ENCODE measurements at places on chromosomes 1 and 21. TPM values are rescaled to one million over a fixed set of nuclear protein-coding genes. Genes with fewer than 3 reads are reported as not detected.

PLA2G2F gene
- total RNA-seq = not detected

PRRX1 gene
- total RNA-seq = not detected

LAMB3 gene
- 14.7 TPM for total RNA-seq

MPZL1 gene
- 23.0 TPM for total RNA-seq

BMP8B gene
- total RNA-seq = 0.53 TPM

FCGR3A gene
- total RNA-seq = not detected

OR2L13 gene
- total RNA-seq = not detected

TNFRSF25 gene
- 97.4 TPM for total RNA-seq

B4GALT2 gene
- total RNA-seq = 26.1 TPM

DNA sequence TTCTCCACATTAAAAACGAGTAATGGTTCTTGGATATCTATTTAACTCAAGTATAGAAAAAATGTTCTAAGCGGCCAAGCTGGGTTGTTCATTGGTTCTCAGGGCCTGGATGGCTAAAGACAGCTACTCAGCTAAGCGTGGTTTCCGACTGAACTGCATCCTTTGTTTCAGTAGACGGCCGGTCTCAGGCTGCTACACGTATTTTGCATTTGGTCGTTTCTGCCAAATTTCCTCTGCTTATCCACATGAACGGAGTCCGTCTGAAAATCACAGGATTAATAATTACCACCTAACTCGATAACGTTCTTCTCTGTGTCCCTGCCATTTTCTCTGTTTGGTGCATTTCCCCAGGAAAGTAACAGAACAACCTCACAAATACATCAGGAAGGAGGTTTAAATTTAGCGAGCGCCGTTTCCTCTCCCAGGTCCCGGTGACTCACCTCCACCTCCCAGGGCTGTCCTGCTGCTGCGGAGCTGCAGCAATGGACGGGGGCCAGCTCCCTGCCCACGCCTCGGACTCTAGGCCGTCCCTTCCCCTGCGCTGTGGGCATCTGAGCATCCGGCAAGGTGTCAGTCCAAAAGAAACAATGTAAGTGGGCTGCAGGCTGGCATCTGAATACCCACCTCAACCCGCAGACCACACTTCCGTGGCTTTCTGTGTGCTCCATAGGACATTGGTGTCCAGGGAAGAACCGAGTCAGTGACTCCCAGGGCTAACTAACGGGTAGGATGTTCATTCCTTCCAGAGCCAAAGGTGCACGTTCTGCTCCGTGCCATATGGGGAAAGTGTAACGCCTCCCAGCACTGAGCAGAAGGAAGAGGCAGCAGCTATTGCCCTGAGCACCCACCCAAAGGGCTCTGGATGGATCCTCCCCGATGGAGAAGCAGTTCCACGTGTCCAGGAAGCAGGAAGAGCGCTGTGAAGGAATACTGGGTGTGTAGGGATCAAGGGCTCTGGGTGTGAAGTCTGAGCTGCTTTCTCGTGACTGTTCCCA, 4.1 kb upstream of the GABRD start:
- DNase-seq = no peak

GRCh38 chr1:65457868-65458267, 37.4 kb downstream of the LEPR start:
- DNase-seq = no peak

GRCh38 chr1:185603158-185603557, 131.0 kb upstream of the HMCN1 start:
- no peak for DNase-seq

DNA sequence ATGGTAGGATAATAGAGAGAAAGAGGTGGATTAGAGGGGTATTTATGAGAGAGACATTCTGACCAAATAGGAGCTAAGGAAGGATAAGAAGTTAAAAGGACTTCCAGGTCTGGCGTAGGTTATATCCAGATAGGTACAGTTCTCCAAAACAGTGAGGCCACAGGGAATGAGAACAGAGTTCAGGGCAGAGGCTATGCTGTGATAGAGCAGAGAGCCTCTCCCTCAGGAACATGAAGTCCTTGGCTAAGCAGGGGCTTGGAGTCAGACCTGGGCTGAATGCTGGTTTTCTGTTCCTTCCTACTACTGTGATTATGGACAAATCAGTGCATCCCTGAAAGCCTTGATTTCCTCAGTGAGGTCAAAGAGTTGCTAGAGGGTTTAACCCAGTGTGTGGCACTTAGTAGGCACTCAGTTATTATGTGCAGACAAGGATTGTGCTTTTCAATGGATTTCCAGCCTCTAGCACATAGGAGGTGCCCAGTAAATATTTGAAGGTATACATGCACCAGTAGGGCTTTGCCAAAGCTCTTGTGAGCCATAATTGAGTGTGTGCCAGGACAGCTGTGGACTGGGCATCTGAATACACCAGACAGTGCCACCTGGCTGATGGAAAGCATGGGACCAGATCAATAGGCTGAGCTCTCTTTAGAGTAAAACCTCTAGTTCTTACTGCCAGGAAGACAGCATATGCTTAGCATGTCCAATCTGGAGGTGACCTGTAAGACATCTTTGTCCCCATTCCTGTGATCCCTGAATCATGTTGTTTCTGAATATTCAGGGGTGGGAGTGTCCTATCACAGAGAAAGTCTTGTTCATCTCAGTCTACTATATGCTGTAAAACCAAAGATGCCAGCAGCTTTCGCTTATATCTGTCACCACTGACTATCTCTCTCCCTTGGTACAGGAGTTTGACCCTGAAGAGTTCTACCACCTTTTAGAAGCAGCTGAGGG, 111.1 kb downstream of the PIK3R3 start:
- DNase-seq = no peak

- no peak for DNase-seq
These were observed 665.2 kb upstream of the ADGRL2 start for GRCh38 chr1:81135524-81135923.

GRCh38 chr1:246032031-246032551, 475.0 kb downstream of the SMYD3 start:
- DNase-seq = no peak

GRCh38 chr1:224486801-224487583, 52.4 kb upstream of the WDR26 start:
- DNase-seq = no peak

- DNase-seq = no peak
These were observed 48.3 kb downstream of the C1orf198 start for GRCh38 chr1:230819976-230820375.

- DNase-seq = no peak
These were observed 84.1 kb upstream of the ZNF326 start for GRCh38 chr1:89910780-89911179.

DNA sequence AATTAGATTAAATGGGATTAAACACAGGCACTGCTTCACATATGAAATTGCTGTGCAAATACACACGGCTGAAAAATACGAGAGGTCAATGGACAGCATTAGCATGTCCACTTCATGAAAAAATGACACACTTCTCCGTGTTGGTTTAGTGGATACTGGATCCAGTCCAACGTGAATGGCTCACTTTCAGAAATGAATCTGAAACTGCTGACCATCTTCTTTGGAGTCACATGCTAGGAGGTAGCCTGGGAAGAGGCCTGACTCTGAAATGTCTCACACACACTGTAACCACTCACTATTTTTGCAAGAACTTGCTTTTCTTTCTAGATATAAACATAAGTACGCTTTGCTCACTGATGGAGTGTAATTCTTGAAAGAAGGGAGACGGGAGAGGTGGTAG, 127.3 kb downstream of the HLCS start:
- no peak for DNase-seq

- no peak for DNase-seq
These were observed 18.4 kb downstream of the ERI3 start for GRCh38 chr1:44336668-44337067.

GRCh38 chr1:172883844-172884243, 166.9 kb downstream of the TNFSF18 start:
- DNase-seq = peak; percentile 24

DNA sequence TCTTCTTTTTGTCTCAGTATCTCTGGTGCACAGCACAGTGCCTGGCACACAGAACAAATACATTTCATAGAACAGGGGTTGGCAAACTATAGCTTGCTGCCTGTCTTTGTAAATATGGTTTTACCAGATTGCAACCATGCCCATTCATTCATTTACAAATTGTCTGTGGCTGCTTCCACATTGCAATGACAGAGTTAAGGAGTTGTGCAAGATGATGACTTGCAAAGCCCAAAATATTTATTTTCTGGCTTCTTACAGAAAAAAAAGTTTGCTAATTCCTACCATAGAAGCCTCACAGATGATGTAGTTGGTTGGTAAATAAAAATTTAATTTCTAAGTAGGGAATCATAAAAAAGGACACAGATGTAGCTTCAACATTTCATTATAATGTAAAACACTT, 11.2 kb upstream of the HMGB4 start:
- DNase-seq = no peak

DNA sequence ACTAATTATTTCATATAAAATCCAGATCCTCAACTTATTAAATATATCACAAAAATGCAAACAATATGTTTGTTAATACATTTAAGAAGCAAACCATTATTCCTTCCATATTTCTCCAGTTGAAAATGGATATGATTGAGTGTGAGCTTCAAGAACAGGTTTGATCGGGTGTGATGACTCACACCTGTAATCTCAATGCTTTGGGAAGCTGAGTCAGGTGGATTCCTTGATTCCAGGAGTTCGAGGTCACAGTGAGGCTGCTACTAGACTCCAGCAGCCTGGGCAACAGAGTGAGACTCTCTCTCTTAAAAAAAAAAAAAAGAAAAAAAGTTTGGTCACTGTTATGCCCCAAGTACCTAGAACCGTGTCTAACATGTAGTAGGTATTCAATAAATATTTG, 42.9 kb upstream of the RRP15 start:
- no peak for DNase-seq

DNA sequence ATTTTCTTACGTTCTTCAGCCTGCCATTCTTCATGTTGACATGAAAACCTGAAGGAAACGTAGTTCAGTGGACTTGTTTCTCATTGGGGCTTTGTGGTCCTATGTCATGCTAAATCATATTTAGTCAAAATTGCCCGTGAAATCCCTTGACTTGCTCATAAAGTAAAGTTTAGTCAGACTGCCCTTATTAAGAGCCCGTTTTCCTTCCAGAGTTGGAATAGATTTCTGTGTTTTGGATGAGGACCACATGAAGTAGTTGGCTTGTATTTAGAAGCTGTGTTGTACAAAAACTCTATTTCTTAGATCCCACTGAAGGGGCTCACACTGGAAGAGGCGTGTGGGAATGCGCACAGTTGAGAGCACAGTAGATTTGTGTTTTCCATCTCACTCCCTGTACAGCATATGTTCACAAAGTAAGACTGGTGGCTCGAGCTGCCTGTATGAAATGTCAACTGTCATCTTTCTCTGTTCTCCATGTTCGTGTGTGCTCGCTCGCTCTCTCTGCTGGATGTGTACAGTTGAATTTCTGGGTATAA, 42.4 kb downstream of the CAMTA1 start:
- DNase-seq = no peak

DNA sequence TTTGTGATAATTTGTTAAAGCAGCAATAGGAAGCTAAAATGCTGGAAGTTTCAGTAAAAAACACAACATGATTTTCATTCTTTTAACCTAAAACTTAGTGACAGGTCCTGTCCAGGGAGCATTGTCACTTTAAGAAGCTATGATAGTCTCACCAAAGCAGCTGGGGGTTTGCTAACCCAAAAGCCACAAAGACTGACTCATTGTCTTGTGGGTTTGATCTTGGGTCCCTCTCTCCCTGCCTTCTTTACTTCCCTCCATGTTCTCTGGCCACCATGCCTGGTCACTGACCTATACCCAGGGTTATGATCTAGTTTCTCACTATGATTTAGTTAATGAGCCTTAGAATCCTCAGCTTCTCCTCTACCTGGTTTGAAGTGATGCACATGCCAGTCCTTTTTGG, 213.5 kb upstream of the PTGFR start:
- DNase-seq = no peak

DNA sequence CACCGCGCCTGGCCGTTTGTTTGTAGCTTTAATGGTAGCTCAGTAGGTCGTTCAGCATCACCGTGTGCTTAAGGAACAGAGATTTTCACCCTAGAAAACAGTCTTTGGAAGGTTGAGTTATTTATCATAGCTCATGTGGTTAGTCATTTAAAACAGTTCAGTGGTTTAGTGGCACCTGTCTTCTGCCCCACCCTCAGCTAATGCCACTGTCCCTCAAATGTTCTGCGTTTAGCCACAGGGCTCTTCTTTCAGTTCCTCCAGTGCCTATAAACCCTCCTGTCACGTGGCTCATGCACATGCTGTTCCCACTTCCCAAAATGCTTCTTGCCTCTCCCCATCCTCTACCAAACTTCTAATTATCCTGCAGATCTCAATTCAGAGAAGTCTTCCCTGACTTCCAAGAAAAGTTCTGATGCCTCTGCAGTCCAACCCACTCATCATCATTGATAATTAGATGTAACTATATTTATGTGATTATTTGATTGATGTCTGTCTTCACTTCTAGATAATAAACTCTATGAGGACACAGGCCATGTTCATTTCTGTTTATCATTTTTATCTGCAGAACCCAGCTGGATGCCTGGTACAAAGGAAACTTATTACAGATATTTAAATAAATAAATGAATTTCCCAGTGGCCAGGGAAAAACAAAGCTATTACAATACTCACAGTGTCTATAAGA, 14.4 kb upstream of the DIPK1A start:
- DNase-seq = peak; percentile 51

DNA sequence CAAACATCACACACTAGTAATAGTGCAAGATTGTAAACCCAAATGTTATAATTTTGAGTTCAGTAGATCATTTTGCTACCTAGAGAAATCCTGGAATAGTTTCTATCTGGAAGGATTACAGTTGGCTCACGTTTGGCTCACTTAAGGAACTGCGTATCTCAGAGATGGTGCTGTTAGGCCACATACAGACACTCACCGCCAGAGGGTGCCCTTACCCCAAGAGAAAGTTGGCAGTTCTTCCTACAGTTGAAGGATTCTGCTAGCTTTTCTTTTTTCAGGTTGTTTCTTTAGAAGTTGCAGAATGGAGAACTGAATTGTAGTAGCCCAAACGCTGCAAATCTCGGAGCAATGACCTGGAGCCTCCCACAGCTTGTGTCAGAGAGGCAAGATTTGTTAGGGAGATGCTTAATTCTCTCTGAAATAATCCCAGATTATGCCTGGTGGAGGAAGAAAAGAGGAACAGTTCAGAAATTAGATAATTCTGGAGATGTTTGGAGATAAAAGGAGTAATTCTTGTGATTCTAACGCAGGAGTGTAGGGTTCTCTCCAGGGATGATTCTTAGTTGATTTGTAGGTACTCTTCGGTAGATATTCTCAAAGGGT, 87.9 kb upstream of the PAPPA2 start:
- peak; percentile 77 for DNase-seq

DNA sequence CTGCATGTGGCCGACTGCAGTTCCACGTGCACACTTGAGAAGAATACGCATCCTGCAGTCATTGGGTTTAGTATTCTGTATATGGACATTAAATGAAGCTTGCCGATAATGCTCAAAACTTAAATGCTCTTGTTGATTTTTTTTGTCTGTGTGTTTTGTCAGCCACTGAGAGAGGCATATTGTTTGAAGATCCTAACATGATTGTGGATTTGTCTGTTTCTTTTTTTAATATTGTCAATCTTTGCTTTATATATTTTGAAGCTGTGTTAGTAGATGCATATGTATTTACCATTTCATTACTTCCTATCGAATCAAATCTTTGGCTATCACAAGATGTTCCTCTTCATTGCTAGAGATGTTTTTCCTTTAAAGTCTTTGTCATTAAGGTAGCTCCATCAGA, 73.2 kb downstream of the FHAD1 start:
- no peak for DNase-seq

Data from activated CD4-positive, alpha-beta memory T cell treated with anti-CD3 and anti-CD28 coated beads for 36 hours (primary cell).